ENCODE measurements at places on chromosomes 12 and 14.

DNA sequence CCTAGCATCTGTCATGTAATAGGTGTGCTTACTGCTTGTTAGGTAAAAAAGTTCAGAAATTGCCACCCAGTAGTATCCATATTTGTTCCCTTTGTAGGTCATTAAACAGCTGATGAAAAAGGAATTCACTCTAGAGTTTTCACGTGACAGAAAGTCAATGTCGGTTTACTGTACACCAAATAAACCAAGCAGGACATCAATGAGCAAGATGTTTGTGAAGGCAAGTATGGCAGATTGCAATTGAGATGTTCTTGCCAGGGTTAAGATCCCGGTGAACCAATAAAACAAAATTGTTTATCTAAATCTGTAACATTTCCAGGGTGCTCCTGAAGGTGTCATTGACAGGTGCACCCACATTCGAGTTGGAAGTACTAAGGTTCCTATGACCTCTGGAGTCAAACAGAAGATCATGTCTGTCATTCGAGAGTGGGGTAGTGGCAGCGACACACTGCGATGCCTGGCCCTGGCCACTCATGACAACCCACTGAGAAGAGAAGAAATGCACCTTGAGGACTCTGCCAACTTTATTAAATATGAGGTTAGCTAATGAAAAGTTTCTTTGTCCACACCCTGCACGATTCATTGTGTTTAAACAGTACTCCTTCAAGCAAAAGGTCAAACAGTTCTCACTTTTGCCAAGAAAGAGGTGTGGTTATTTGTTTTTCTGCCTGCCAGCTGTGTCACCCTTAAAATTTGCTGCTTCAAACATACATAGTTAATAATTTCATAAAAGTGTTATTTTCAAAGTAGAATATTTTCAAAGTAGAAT is 58.3 kb downstream of the ATP2A2 start:
- DNase-seq: no peak

- no peak for DNase-seq
Measured at GRCh38 chr12:62724285-62724684, 210.7 kb downstream of the PPM1H start.

DNA sequence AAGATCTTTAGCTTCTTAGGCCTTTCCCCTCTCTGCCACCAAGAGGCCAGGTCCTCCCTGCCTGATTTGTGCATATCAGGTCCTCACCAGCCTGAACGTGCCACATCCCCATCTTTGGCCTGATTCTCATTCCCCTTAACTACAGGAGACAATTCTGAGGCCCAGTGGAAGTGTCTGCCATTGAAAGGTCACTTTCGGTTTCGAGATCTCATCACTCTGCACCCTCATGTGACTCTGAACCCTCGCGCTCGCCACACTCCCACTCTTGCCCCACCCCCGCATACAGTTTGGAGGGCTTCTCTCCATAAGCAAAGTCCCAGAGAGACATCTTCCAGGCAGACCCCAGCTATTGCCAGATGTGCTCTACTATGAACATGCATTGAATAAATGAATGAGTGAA is 189.0 kb downstream of the NTF3 start:
- no peak for DNase-seq

DNA sequence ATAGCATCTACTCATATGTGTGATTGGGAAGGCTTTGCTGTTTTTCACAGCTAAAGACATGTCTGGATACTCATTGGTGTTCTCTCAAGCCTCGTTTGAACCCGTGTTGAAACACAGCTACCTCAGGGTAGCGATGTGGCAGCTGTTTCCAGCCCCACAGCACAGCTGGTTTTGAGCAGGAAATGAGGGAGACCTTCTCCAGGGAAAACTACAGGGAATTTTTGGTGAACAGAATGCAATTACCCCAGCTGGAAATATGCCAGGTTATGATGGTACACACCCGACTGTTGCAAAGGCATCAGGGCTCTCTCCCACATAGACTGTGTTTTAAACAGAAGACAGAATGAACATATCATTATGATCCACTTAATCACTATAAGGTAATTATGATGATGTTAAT is 828.9 kb downstream of the VRK1 start:
- peak; percentile 7 for DNase-seq

GRCh38 chr12:14710632-14711320 is 14.4 kb upstream of the GUCY2C start:
- no peak for DNase-seq

- DNase-seq: no peak
Measured at GRCh38 chr12:124433147-124433874, 134.1 kb downstream of the NCOR2 start.

DNA sequence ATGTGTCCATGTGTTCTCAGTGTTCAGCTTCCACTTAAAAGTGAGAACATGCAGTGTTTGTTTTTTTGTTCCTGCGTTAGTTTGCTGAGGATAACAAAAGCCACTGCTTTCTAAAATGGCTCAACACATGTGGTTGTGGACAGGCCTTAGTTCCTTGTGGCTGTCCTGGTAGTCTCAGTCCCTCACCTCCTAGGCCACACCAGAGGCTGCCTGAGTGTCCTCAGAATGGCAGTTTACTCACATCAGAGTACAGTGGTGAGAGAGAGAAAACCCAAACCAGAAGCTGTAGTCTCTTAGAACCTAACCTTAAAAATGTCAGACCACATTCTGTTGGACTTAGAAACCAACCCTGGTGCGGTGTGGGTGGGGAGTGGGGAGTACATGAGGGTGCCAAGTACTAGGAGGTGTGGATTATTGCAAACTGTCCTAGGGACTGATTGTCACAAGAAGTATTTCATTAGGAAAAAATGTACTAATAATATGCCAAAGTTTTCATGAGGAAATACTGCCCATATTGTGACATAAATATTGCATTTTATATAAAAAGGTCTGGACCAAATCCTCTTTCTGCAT is 30.4 kb downstream of the NPAS3 start:
- DNase-seq: no peak

- DNase-seq: no peak
Measured at GRCh38 chr12:31215518-31216232, 110.3 kb downstream of the SINHCAF start.

GRCh38 chr12:109753054-109753401 is 39.4 kb downstream of the FAM222A start:
- no peak for DNase-seq

DNA sequence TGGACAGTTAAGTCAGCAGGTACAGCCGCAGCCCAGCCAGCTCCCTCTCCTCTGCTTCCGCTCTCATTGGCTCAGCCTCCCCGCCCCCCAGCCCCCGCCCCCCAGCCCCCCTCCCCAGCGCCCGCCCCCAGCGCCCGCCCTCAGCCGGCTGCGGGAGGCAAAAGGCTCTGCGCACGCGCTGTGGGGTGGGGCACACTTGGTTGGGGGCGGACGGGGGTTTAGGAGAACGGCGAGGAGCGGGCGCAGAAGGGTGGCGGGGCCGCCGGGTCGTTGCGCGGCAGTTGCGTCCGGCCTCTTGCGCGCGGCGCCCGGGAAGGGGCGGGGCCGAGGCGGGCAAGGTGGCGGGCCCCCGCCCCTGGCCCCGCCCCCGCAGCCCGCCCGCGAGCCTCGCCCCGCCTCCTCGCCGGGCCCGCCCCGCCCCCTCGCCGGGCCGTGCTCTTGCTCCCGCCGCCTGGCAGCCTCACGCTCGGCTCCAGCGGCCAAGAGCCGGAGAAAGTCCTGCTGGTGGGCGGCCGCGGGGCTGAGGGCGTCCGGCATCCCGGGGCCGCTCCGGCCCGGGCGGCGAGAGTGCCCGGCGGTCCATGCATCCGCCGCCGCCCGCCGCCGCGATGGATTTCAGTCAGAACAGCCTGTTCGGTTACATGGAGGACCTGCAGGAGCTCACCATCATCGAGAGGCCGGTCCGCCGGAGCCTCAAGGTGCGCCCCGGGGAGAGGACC is at the start of gene PPP4R4:
Gene PPP4R4, plus strand, starts transcription at position 438 of the 719 bp plus-strand sequence. Its CDS starts 144 bp downstream, at position 582.
- DNase-seq: peak; percentile 88

- DNase-seq: no peak
Measured at GRCh38 chr14:46054526-46054925, 597.1 kb downstream of the RPL10L start.

DNA sequence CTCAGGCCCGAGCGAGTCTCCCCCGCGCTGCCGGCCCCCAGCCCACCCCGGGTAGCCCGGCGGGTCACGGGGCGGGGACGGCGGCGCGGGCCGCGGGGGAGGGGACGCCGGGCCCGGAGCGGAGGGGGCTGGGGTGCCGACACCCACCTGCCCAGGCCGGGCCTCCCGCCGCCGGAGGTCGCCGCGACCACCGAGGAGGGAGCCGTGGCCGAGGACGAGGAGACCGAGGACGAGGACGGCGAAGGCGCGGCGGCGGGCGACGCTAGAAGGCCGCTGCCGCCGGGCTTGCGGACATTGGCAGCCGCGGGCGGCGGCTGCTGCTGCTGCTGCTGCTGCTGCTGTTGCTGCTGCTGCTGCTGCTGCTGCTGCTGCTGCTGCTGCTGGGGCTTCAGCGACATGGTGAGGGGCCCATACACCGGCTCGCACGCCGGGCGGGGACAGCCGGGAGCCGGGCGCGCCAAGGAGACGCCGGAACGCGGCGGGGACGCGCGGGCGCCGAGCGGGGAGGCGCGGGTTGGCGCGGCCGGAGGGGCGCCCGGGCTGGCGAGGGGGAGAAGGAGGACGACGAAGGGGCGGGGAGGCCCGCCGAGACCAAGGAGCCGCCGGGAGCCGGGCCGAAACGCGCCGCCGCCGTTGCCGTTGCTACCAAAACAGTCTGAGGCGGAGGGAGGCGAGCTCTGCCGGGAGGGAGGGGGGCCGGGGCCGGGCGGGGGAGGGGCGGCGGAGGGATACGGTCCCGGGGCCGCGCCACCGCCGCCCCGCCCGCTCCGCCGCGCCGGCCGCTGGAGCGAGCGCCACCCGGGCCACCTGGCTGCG is at the start of gene ATXN2:
Gene ATXN2, minus strand, starts transcription at position 679 of the 816 bp plus-strand sequence. Its CDS starts 281 bp downstream, at position 398.
- DNase-seq: peak; percentile 61

DNA sequence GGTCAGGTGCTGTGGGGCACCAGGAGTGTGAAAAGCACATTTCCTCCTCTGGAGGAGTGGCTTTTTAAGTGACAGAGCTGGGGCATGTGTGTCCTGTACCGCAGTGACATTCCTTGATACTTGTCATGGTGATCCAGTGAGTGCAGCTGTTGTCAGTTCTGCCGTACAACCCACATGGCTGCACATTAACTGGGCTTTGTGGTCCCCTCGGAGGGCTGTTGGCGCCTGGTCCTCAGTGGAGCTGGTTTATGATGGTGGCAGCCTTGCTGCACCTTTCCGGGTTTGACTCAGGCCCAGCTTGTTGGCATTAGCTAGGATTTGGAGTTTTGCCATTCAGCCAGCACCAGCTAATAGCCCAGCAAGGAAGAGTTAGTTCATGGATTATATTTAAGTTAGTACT is 77.0 kb downstream of the SLC25A47 start:
- no peak for DNase-seq

DNA sequence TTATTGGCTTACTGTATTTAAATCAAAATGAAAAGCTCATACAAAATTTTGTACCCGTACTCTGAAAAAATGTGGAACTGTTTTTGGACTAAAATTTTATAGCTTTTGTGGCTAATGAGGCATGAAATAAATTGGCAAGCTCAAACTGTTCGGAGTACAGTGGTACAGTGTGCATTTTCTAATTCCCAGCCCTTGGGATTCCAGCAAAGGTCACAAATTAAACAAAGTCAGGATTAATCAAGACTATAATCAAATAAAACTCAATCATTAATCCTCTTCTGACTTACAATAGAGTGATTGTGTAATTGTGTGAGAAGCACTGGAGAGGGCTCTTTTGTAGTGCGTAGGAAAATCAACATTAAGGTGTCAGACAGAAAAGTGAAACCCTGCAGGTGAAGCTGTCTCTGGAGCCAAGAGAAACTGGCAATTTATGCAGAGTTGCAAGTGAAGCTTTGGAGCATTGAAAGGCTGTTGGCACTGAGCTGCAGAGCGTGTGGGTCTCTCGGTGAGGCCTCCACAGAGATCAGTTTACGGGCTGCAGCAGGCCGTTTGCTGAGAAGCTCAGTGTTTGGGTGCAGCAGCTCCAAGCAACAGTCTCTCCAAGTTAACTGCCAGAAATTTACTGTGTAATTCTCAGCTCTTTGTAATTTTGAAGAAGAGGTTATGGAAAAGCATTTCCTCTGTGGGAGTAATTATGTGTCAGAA is 275.9 kb downstream of the FBXL14 start:
- DNase-seq: peak; percentile 60
